ENCODE measurements at places on chromosomes 1 and 21. TPM values are rescaled to one million over a fixed set of nuclear protein-coding genes. Genes with fewer than 3 reads are reported as not detected.

The TMPRSS3 gene
- not detected for total RNA-seq

The NIBAN1 gene
- 12.8 TPM for total RNA-seq

DNA sequence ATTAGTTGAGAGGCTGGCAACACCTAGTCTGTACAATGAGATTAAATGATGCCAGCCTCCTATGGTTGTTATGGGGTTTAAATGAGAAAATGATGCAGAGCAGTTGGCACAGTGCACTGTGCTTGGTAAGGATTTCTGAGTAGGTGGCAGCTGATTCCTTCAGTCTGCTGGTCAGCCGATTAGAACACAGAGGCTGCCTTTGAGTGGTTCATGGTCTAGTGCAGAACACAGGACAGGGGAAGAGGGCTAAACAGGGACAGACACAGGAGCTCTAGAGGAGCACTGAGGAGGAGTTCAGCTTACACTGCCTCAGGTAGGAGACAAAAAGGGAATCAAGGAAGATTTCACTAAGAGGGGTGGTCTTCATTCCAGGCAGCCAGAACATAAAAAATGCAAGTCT lies 1.4 kb downstream of the TIE1 start:
- DNase-seq, result no peak

- no peak for DNase-seq
Measured at GRCh38 chr1:57348921-57349320, 74.9 kb downstream of the DAB1 start.

GRCh38 chr1:162422662-162423375 lies 10.9 kb upstream of the SH2D1B start:
- DNase-seq, result no peak

DNA sequence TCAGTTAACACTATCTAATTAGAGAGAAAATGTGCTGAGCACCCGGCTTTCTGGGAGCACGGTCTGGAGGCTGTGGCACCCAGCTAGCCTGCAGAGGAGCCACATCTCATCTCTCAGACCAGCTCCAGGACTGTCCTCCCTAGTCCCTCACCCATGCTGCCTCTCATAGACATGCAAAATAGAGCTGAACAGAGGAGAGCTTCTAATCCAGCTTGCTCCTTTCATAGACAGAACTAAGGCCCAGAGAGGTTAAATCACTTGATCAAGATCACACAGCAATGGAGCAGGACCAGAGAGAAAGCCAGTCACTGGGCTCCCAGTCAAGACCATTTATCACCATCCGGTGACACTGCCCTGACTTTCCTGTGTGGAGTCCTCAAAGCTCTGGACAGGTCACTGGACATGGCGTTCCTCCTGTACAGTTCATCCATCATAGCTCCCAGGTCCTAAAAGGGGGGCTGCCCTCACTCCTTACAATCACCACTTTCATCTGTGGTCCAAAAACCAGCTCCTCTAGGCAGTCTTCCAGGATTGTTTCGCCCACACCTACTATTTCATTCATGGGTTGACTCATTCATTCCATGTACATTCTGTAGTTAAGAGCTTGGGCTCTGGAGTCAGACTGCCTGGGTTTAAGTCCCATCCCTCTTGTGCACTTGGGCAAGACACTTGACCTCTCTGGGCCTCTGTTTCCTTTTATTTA lies 8.8 kb upstream of the CAMK2N1 start:
- DNase-seq, result peak; percentile 86

- DNase-seq, result no peak
Measured at GRCh38 chr1:208213786-208214185, 30.4 kb downstream of the PLXNA2 start.

DNA sequence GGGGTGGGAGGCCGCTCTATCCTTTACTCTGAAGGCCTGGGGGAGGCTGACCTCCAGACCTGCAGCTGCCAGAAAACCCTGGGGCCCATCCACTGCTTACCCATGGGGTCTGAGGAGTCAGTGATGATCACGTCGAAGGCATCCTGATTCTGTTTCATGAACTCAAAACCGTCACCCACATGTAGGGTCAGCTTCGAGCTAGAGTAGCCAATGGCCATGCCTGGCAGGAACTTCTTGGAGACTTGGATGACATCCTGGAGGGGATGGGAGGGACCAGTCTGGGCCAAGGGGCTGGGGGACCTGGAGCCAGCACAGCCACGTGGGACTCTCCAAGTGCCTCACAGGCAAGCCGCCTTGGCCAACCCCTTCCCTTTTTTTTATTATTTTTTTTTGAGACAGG lies 3.3 kb downstream of the SRM start:
- no peak for DNase-seq

GRCh38 chr1:98292994-98293393 lies 368.5 kb upstream of the SNX7 start:
- DNase-seq, result no peak

DNA sequence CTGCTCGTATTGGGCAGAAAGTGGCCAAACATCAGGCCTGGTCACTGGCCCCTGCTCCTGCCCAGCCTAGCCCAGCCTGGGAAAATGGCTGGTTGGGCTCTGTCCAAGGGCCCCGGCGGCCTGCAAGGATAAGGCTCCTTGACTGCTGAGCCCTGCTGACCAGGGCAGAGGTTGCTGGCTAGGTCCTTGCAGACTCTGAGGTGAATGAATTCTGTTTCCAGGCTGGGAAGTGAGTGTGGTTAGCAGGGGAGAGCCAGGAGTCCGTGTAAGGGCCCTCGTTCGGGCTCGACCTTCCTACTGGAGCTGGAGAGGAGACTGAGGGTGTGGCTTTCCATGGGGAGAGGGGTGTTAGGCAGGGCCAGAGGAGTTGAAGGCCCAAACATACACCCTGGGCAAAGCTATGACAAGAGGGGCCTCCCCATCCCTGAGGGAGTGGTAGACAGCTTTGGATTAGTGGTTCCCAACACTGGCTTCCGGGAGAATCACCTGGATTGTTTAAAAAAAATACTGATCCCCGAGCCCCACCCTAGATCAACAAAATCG lies 20.6 kb downstream of the CSF1 start:
- DNase-seq, result peak; percentile 85

GRCh38 chr1:31742462-31743212 lies 21.5 kb downstream of the ADGRB2 start:
- DNase-seq, result no peak
